ENCODE measurements at places on chromosomes 4 and X. TPM values are rescaled to one million over a fixed set of nuclear protein-coding genes. Genes with fewer than 3 reads are reported as not detected.

DNA sequence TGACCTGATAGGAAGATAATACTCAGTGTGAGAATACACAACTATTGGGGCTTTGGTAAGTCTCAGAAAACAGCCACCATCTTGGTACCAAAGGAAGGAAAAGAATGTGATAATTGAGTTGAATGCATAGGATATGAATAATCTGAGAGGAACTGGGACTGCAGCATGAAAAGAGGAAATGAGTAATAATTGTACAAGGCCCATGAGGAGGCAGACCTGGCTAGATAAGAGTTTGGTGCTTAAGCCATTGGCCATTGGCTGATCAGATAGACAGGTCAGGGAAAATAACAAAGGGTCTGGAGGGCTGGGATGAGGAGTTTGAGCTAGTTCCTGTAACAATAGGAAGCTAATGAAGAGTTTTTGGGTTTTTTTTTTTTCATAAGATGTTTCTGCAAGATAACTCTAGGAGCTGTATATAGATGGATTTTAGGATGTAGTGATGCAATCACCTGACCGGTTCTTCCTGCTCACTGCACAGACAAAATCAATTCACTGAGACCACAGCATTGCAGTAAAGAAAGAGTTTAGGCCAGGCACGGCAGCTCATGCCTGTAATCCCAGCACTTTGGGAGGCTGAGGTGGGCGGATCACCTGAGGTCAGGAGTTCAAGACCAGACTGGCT lies 5.3 kb upstream of the TRMT2B start:
- DNase-seq = no peak

- no peak for DNase-seq
These were observed 237.3 kb downstream of the AR start for GRCh38 chrX:67781132-67781531.

DNA sequence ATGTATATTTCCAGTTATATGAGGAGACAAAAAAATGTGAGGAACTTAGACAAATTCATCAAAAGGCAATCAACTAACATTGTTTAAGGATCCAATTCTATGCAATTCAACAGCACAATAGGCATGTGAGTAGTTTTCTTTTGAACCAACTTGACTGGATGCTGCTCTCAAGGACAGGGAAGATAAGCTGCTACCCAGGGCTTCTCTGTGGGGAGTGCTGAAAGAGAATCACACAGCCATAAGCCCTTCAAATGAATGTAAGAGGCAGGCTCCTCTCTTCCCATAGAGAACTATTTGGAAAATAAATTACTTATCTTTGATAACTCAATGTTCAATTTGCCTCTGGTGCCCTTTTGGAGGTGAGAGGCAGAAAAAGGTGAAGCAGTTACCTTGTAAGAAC lies 1413.6 kb downstream of the PCDH7 start:
- DNase-seq = no peak

DNA sequence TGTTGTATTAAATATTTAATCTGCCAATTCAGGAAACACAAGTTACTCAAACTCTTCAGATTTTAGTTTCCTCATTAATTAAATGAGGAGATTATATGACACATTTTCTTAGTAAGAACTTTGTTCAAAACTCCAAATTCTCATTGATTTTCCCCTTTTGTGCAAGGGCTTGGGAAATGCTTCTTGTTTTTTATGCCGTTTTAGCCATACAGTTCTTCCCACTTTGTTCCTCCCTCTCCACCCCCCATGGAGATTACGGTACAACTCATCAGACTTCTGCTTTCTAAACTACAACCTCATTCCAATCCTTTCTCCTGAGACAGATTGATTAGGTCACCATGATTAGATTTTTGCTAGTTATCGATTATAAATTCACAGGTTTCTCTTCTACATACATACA lies 10.9 kb upstream of the BBS7 start:
- DNase-seq = no peak

DNA sequence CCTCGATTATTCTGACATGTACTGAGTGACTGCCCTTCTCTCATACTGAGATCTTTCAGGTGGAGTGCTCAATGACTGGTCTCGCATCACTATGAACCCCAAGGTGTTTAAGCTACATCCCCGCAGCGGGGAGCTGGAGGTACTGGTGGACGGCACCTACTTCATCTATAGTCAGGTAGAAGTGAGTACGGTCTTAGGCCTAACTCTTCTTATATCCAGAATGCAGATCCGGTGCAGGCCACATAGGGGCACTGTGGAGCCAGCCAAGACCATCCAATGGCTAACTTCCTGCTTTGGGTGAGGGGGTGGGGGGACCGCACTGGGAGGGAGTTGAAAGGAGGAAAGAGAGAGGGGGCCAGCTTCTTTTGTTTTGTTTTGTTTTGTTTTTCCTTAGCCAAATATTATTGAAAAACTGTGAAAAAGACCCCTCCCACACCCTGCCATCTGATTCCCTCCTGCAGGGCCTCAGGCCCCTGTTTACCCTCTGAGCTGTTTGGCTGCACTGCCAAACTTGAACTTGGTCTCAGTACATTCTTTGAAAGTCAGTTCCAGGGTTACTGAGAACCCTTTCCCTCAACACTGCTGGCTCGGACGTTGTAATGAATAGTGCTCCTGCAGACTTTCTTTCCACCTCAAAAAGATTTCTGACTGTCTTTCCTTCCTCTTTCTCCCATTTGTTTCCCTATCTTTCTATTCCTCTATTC lies 16.2 kb downstream of the AWAT2 start:
- peak; percentile 45 for DNase-seq

DNA sequence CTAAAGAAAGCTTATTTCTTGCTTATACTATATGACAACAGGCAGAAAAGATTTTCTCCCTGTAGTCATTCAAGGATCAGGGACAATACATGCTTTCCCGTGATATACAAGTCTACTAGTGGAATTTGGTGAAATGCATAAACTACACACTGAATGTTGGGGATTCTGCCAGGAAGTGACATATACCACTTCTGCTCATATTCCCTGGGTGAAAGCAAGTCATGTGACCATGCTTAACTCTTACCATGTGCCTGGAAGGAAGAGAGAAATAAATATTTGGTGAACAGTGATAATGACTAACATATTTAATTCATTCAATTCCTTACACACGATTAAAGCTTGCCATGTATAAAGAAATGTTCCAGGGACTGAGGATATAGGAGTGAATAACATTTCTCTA lies 534.6 kb downstream of the PPARGC1A start:
- no peak for DNase-seq

- DNase-seq = no peak
These were observed 195.0 kb upstream of the ANK2 start for GRCh38 chr4:112854420-112854819.

- no peak for DNase-seq
These were observed 105.6 kb upstream of the PGRMC2 start for GRCh38 chr4:128393101-128393704.

GRCh38 chr4:139528377-139529005 lies 27.5 kb downstream of the SETD7 start:
- peak; percentile 11 for DNase-seq

Gene CXorf65
- 12.6 TPM for total RNA-seq

Gene CCNA2
- total RNA-seq = 98.2 TPM

Gene TIGD2
- total RNA-seq = 1.1 TPM

Gene NPY2R
- total RNA-seq = not detected
